ENCODE measurements at places on chromosomes 1 and 21. TPM values are rescaled to one million over a fixed set of nuclear protein-coding genes. Genes with fewer than 3 reads are reported as not detected.

The C1QC gene
- total RNA-seq: not detected

The LIPI gene
- not detected for total RNA-seq

The MTARC1 gene
- 8.5 TPM for total RNA-seq

The HS2ST1 gene
- total RNA-seq: 11.6 TPM

The USH2A gene
- not detected for total RNA-seq

The GPR89B gene
- total RNA-seq: 4.1 TPM

The GNAT2 gene
- total RNA-seq: not detected

The RBP7 gene
- 5.1 TPM for total RNA-seq

The FMO5 gene
- total RNA-seq: 1.1 TPM

The TMEM50B gene
- 10.0 TPM for total RNA-seq

The SLC25A34 gene
- 0.43 TPM for total RNA-seq

The MROH9 gene
- total RNA-seq: not detected

The DMRTA2 gene
- 0.10 TPM for total RNA-seq

The FPGT gene
- 7.1 TPM for total RNA-seq

The LCE1C gene
- not detected for total RNA-seq

The ORC1 gene
- 23.6 TPM for total RNA-seq

The CBS gene
- total RNA-seq: 13.6 TPM

The CYP4A11 gene
- not detected for total RNA-seq

The CYP4X1 gene
- not detected for total RNA-seq

The TNFRSF14 gene
- total RNA-seq: 0.16 TPM

The FAM167B gene
- 0.45 TPM for total RNA-seq

The PLA2G2A gene
- not detected for total RNA-seq

The LHX8 gene
- total RNA-seq: 1.0 TPM

The LRRC7 gene
- not detected for total RNA-seq

The SLC27A3 gene
- 1.1 TPM for total RNA-seq

The FMO4 gene
- total RNA-seq: 0.24 TPM

The C8A gene
- total RNA-seq: not detected

The DIRAS3 gene
- 1.2 TPM for total RNA-seq

The C1orf87 gene
- total RNA-seq: not detected

All from A549 treated with AZD2906 at 1 μM for 4 hours (cell line).